SK-N-SH treated with all-trans-retinoic acid at 6 μM for 48 hours (cell line): ENCODE measurements at places on chromosomes 16 and 17.
A peak's percentile ranks its signal among the peaks of the same experiment; 100 is the strongest.

- ATAC-seq = no peak
Observed at GRCh38 chr17:50214976-50215760, 13.7 kb upstream of the COL1A1 start.

DNA sequence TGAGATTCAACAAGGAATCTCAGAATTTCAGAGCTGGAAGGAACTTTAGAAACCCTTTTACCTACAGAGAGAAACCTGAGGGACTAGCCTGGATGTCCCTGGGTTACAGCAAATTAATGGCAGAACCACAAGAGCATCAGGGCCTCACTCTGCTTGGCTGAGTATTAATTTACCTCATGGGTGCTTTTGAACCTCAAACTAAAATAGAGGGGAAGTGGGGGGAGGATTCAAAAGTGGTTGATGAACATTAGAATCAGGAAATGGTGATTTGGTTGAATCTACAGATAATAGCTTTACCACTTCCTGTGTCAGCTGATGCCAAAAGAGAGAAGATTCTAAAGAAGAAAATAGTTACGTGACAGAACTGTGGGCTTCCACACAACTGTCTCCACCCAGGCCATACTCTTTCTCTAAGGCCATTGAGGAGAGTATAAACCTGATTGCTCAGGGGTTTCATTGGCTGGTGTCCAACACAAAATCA, 11.3 kb upstream of the SKAP1 start:
- ATAC-seq = no peak

DNA sequence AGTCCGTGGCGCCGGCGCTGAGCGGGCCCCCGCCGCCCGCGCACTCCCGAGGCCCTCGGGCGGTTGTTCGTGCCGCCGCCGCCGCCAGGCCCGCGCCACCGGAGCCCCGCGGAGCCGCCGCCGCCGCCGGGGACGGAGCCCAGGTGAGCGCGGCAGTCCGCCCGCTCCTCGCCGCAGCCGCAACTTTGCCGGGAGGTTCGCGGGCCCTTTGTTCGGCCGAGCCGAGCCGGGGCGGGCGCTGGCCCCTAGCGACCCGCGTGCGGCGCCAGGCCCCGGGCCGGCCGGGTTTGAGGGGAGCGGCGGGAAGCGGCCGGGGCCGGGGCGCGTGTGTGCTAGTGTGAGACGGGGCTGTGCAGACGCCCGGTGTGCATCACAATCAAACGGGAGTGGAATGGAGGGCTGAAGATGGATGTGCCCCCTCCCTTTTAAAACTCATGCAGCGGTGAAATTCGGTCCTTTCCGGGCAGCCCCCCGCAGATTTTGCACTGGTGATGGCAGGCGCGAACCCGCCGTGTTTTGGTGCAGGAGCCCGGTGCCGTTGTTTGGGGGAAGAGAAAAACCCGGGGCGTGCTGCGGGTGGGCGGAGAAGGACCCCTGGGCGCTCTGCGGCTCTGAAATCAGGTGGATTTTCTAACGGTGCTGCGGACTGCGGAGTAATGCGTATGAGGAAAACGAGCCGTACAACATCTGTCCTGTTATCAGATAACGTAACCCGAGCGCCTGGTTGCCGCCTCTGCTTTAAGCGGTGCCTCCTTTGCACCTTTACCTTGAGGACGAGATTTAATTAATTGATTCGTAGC, 823 bp downstream of the TNRC6C start:
- no peak for ATAC-seq

DNA sequence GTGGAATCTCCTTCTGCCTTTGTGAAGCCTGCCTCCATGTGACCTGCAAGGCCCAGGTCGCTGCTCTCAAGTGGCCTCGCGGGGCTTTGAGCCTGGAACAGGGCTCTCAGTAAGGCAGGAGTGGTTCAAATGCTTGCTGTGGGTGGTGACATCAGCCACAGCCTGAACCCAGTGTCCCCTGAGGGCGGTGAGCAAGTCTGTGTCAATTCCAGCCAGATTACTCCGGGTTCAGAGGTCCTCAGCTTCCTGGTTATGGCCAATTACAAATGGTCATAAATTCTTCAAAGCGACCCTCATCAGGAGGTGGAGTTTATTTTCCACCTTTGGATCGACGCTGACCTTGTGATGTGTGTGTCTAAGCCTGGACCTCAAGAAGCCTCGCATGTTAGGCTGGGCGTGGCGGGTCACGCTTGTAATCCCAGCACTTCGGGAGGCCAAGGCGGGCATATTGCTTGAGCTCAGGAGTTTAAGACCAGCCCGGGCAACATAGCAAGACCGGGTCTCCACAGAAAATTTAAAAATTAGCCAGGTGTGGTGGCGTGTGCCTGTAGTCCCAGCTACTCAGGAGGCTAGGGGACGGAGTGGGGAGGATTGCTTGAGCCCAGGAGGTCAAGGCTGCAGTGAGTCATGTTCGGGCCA, 17.3 kb downstream of the LGALS3BP start:
- no peak for ATAC-seq

DNA sequence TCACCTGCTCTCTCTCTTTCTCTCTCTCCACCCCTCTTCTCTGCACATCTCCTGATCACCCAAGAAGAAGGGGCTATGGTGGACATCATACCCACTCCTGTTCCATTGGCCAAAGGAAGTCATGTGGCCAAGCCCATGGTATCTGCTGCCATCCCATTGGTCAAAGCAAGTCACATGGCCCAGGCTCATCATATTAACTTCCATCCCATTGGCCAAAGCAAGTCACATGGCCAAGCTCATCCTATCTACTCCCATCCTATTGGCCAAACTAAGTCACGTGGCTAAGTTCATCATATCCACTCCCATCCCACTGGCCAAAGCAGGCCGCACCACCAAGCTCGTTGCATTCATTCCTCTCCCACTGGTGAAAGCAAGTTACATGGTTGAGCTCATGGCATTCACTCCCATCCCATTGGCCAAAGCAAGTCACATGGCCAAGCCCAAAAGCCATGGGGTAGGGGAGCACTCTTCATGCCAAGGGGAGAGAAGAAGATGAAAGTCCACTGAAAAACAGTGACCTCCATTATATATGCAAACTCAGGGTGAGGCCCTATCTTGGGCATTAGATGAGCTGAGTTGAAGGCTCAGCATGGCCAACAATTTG, 29.2 kb downstream of the SNX20 start:
- ATAC-seq = no peak

DNA sequence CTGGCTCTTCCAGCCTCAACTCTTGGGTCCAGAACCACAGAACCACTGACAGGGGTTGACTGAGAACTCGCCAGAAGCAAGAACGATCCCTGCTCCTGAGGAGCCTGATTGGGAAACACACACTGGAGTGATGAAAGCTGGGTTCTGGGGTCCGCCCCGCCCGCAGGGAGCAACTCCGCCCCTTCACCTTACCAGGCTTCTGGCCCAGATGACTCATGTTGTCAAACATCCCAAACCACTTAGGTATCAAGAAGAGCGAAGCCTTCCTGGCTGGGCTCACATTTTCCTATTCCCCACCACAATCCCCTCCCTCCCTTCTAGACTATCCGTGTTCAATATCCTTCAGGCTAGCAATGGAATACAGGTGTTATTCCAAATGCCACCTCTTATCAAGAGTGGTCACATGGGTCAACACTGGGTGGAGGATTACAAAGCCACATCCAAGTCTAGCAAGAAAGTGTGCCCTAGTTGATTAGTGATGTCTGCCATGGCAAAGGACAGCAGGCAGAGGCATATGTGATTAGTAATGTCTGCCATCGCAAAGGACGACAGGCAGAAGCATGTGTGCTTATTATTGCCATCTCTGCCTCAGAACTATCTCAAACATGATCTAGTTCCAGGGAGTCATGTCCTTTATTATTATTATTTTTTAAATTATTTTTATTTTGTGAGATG, 70.5 kb downstream of the TIMM22 start:
- no peak for ATAC-seq

DNA sequence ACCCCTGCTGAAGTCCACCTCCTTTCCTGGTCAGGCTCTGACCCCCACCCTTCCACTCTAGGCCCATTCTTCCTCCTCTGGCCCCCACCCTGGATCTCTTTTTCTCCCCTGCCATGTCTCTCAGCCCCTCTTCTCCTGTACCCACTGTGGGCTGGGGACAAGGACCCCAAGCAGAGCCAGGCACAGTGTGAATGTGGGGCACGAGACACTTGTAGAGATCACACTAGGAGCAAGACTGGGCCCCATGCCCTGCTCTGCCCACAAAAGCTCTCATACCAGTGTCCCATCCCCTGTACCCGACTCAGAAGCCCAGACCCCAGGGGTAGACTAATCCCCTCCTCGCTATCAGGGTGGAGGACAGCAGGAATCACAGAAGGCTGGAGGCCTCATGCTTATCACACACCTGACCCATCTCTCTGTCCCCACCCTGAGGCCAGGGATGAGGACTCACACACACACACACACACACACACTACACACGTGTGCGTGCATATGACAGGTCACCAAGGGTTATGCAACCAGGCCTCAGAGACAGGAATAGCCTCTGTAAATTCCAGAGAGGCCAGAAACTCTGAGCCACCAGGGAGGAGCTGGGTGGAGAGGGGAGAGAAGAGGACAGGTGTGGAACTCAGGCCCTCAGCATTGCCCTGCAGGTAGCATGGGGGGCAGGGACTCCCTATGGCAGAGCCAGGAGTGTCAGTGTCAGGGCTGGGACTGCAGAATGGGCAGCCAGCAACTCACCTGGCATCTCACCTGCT, 21.1 kb downstream of the ARHGAP27 start:
- no peak for ATAC-seq

DNA sequence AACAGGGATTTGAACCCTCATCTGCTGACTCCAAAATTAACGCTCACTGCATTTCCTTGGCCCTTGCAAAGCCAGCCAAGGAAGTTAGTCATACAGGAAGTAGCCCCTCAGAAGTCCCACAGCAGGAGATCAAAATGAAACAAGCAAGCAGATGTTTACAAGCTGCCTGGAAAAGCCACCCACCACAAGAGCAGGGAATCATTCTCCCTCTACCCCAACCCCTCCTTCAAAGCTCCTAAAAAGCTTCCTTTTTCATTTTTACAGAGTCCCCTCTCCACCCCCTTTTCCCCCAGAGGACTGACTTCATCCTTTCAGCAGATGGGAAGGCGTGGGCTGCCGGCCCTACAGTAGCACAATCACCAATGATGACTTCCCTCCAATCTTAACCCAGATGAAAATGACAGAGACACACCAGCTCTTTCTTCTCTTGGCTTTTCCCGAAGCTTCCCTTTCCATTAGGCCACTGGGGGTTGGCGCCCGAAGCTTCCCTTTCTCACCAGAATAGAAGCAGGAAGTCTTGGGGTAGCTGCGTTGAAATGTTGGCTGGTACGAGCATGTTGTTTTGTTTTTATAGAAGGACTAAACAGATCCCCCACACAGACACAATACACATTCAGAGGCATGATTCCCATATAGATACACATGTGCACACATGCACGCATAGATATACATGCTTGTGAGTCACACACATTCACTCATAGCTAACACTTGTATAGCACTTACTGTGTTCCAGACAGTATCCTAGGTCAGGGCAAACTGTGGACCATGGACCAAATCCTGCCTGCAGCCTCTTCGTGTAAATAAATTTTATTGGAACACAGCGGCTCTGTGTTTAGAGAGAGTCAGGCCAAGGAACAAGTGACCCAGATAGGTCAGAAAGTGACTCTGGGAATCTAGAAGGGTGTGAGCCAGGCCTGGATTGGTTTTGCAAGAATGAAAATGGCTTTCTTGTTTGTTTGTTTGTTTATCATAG, 17.4 kb downstream of the ITPRIPL2 start:
- ATAC-seq = peak; percentile 78

DNA sequence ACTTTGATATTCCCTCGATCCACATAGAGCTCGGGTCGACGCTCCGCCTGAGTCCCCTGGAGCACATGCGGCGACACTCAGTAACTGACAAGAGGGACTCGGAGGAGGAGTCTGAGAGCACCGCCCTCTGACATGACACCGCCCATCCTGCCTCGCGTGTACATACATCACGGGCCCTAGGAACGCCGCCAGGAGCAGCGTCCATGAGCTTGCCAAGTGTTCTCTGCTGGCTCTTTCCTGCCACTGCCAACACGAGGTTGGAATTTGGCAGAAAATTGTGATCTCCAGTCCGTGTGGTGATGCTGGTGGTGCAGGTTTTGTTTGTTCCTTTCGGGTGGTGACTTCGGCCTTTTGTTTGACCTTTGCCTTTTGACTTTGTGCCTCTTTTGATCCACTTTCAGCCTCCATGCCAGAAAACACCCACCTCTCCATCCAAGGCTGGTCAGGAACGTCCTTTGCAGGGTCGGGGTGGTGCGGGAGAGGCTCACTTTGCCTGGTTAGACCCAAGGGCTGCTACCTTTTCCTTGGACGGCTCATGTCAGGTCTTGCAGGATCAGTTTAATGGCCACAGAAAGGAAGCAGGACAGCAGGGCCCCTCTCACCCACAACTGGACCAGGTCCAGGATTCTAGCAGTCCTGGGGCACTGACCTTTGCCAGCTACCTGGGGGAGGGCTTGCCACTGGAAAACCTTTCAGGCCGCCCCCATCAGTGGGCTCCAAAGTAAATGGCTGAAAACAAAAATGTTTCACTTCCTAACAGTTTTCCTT, 27.6 kb downstream of the ELAC2 start:
- ATAC-seq = no peak

GRCh38 chr16:1526608-1527555, 6.6 kb upstream of the TMEM204 start:
- ATAC-seq = no peak

GRCh38 chr16:1180549-1181403, 27.9 kb downstream of the CACNA1H start:
- no peak for ATAC-seq

DNA sequence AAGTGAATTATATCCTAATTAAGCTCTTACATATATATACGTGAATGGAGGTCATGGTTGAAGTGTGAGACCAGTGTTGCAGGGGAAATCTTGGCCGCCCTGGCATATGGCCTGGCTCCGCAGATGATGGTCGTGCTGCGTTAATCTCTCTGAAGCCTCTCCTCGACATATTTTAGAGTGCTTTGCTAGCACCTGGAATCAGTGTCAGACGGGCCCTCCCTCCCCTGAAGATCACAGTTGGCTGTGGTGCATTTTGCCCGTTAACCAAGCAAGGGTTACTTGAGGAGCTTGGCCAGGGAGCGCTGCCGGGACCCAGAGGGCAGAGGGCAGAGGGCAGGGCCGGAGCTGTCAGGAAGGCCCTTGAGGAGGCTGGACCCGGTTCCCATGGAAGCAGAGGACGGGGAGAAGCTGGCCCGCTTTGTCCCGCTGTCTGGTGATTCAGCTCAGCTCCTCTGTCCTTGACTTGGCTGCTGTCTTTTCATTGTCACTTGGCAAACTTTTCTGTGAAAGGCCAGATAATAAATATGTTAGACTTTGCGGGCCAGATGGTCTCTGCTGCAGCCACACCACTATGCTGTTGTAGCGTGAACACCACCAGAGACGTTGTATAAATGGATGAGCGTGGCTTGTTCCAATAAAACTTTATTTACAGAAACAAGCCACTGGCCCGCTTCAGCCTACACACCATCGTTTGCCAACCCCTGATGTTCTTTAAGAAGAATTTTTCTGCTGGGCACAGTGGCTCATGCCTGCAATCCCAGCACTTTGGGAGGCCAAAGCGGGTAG, 32.3 kb downstream of the CIBAR2 start:
- ATAC-seq = no peak

GRCh38 chr16:53631236-53632025, 72.2 kb downstream of the RPGRIP1L start:
- no peak for ATAC-seq

GRCh38 chr17:8366231-8366630, 10.3 kb downstream of the KRABD2 start:
- peak; percentile 94 for ATAC-seq
